ENCODE measurements at places on chromosomes 5 and 9.

DNA sequence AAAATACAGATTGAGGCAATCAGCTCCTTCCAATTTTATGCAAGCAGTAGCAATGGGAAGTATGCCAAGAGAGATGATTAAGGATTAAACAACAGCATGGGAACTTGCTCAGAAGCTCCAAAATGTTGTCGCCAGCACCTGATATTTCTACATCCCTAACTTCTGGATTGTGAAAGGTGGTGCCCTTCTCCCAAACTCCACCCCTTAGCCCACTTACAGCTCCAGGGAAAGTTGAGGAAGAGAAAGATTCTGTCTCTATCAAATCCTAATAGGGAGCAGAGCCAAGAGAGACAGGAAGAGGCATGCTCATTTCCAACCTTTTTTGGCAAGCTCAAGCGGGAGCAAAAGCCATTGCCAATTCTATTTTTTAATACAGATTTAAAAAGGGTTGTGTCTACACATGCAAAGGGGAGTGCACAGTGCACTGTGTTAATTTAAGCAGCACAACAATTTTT, 92.4 kb upstream of the NR3C1 start:
- DNase-seq: peak; percentile 67

- DNase-seq: no peak
Measured at GRCh38 chr9:130664251-130665028, at the start of gene PRDM12. Gene PRDM12, plus strand, starts transcription at chr9:130664594. Its CDS starts 60 bp downstream, at chr9:130664654.

DNA sequence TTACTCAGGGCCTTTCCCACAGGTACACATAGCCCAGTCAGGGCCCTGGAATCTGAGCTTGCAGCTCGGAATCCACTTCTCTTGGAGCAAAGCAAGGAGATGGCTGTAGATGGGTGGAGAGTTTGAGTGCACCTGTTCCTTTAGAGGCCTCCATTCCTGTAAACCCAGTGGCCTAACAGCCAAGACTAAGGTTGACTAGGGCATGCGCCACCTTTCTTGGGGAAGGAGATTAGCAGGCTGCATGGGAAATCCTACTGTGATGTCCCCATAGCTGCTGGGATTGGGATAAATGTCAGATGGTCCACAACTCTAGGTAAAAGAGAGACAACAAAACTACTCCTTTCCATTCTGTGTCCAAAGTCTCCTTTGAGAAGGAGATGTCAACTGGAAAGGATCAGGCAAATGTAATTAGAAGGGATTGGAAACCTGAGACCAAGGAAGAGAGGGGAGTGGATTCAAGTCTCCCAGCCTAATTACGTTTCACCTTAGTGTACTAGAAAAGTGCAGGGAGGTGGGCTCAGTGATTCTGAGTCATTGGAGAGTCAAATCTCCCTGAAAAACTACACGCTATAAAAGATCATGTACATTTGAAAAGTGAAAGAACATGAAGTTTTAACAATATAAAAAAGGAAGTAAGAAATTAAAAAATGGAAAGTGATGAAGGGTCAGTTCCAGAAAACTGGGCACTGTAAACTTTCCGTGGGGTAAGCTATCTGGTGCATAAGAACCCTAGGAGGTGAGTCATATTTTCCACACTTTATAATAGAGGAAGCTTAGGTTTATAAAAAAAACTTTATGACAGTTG, 104.2 kb downstream of the SEC61B start:
- DNase-seq: peak; percentile 2

DNA sequence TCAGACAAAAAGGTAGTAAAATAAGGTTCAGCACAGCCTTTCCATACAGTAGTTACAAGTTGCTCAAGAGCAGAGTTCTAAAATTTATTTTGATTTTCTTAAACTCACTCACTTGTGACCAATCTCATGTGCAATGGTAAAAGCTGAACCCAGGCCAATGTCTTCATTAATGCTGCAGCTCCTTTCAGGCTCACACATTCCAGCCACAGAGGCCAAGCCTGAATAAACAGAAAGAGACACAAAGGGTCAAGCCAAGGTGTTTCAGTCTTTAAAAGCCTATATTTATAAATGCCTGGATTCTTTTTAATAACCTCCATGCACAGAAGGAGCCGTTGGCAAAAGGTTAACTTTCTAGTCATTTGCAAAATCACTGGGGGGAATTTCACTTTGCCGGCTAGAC, 152.5 kb downstream of the ADAMTS6 start:
- DNase-seq: peak; percentile 38

GRCh38 chr9:82167296-82167695, 178.7 kb downstream of the SPATA31D1 start:
- DNase-seq: no peak

GRCh38 chr5:91059409-91059808, 323.7 kb downstream of the ARRDC3 start:
- DNase-seq: no peak

GRCh38 chr9:108663422-108663821, 192.4 kb downstream of the ACTL7B start:
- peak; percentile 18 for DNase-seq

DNA sequence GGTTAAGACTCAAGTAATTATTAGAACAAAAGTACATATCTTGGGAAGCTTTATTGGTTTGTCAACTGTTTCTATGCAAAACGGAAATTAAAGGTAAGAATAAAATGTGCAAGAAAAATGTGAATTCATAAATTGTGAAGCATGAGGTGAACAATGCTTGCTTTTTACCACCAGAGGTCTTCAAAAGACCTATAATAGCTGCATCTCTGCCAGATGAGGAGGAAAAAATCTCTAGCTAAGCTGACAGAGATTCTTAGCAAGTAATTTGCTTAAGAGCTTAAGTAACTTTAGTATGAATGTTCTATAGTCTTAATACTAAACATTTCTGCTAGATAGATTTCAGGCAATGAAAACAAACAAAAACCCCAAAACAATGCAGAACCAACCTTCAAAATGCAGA, 54.1 kb downstream of the MRPS30 start:
- peak; percentile 16 for DNase-seq

DNA sequence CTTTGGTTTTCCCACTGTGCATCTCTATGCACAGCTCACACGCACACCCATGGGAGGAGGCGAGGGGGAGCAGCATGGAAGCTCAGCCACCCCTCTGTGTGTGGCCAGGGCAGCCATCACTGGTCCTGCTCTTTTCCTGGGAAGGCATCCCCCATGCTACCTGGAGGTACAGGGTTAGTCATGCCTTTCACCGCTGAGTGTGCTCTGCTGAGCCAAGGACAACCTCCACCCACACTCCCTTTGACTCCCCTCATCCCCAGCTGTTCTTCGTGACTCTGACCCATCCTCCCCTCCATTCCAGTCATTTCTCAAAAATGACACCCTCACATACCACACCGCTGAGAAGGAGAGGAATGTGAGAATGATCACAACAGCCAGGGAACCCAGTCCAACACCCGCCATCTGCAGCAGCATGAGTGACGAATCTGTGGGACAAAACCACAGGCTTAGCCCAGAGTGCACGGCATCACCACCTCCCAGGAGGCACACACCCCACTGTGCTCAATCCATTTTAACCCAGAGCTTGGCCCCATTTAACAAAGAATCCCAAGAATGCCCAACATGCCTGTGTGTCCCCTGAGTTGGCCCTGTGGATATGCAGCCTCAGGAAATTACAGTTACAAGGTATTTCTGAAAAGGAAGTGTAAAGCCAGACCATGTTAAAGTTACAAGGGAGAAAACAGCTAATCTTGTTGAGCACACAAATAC, 133.4 kb downstream of the SUSD1 start:
- peak; percentile 100 for DNase-seq

All from astrocyte (in vitro differentiated cells and primary cell).